Activated CD4-positive, alpha-beta T cell treated with anti-CD3 and anti-CD28 coated beads for 1 hour (primary cell): ENCODE measurements at places on chromosomes 6 and 20.

GRCh38 chr6:137265561-137266308, 46.5 kb upstream of the IFNGR1 start:
- DNase-seq, result no peak

DNA sequence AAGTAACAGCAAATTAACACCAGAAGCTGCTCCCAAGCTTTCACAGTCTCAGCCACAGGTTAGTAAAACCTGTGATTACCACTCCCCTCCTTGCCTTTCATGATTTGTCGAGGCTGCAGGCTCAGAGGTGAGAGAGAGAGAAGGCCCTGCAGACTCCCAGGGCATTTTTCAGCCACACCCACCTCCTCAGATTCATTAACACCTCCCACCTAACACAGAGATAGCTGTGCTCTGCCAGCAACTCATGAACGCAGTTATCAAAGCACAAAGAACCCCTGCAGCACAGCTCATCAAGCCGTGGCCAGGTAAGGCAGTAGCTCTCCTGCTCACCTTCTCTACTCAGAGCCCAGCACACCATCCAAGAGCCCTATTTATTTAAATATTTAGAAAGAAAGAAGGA, 27.1 kb downstream of the F13A1 start:
- DNase-seq, result no peak

GRCh38 chr20:57999465-58000111, 228.9 kb downstream of the ANKRD60 start:
- DNase-seq, result no peak

DNA sequence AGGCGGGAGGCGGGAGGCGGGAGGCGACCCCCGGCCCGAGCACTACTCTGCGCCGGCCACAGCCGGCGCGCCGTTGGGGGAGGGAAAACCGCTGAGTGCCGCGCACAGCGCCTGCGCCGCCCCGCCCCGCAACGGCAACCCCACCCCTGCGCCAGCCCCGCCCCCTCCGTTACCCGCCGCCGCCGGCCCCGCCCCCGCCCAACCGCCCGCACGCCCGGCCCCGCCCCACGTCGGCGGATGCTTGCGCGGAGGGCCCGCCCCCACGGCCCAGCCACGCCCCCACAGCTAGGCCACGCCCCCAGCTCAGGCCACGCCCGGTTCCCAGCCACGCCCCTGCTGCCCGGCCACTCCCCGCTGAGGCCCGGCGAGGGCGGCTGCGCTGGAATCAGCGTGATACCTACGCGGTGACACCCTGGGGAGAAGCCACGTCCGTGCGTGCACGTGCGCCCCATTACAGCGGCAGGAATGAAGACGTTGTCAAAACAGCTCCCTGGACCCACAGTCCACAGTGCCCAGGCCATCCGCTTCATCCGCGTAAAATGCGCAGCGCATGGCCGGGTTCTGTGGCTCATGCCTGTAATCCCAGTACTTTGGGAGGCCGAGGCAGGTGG, at the start of gene TCFL5:
TCFL5 (minus strand) TSS at position 97 of the 611 bp plus-strand sequence. CDS start 152 bp downstream, outside the sequence.
- DNase-seq, result peak; percentile 95

DNA sequence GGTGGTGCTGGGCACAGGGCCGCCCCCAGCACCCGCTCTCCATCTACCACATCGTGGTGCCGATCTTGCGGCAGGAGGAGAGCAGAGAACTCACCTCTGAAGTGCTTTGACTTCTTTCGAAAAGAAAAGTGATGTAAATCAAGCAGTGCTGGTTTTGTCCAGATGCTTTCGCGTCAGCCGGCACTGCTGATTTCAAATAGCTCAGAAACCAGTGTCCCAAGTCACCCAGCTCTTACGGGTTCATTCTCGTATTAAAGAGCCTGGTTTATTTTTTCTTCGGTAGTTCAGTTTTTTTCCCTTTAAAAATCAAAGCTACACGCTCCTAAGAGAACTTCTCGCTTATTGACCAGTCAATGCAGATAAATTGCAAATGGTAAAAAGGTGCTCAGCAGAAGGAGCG, 32.1 kb downstream of the MYT1 start:
- DNase-seq, result no peak

GRCh38 chr6:112613410-112613809, 266.3 kb downstream of the RFPL4B start:
- no peak for DNase-seq

DNA sequence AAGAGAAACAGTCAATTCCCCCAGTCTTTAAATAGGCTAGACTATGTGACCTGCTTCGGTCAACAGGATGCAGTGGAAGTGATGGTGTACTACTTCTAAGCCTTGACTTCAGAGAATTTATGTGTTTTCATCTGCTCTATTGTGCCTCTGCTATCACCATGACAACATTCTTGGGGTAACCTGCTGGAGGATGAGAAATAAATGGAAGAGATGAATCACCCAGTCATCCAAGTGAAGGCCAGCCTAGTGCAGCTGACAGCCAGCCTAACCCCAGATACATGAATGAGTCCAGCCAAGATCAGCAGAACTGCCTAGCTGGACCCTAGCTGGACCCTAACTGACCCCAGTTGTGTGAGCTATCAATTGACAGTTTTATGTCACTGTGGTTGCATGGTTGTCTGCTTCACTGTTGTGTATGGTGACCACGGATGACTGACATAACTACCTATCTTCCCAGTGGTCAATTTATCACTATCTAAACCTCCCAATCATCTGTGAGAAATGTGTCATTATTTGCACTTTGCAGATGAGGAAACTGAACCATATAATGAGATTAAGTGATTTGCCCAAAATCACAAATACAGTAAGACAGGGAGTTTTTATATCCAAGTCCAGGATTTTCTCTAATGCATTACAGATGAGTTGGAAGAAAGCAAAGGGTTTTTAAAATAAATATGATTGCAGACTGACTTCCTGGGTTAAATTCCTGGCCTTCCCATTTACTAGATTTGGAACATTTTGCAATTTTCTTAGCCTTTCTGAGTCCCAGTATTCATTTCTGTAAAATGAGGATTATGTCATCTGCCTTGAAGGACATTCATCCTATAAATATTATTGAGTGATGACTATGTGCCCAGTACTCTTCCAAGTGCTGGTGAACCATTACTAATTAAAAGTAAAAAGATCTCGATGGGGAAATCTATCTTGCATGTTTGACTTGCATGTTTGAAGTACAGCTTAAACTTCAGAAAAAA, 136.4 kb upstream of the PLCB4 start:
- no peak for DNase-seq

DNA sequence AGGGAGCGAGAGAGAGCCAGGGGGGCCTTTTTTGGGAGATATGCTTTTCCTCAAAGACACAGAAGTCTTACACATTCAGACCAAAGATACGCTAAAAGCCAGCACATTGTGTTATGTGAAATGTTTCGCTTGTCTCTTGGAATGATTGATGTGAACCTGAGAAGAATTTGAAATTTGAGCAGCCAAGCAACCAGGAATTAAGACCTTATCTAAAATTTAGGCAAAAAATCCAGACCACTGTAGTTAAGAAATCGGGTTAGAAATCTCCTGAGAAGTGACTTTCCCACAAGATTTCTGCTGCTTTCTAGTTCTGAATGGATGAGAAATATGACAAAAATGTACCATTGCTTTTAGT, 223.2 kb upstream of the GMDS start:
- DNase-seq, result no peak

- no peak for DNase-seq
Observed at GRCh38 chr6:127131772-127132376, 13.4 kb downstream of the RSPO3 start.

DNA sequence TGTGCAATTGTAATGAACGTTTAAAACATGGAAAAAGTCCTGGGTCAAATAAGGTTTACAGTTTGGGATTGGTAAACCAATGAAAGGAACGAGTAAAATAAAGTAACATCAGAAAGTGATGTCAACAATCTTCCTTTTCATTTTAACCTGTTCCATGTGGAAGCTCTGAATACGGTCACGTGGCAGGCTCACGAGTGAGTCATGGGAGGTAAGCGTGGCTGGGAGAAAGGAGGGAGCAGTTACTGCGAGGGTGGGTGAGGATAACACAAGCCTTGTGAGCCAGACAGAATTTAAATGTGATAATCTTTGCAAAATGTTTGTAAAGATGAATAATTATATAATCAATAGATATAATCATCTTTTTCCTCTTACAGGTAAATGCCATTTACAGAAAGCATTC, 171.3 kb upstream of the HDAC2 start:
- no peak for DNase-seq

GRCh38 chr6:39203436-39204159, 25.7 kb downstream of the KCNK5 start:
- DNase-seq, result no peak
